Activated CD8-positive, alpha-beta T cell treated with anti-CD3 and anti-CD28 coated beads for 36 hours (primary cell): ENCODE measurements at places on chromosomes 16 and 17. TPM values are rescaled to one million over a fixed set of nuclear protein-coding genes. Genes with fewer than 3 reads are reported as not detected.
A peak's percentile ranks its signal among the peaks of the same experiment; 100 is the strongest.

DNA sequence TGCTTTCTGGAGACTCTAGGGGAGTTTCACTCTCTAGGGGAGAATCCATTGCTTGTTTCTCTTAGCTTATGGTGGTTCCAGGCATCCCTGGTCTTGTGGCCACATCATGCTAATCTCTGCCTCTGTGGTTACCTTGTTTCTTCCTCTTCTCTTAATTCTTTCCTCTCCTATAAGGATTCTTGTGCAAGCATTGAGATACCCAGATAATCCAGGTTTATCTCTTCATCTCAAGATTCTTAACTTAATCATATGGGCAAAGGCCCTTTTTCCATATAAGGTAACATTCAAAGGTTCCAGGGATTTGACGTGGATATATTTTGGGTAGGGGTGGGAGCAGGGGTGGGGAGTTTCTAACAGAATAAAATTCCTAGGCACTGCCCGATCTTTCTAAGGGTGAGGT is 32.6 kb downstream of the FAM20A start:
- no peak for DNase-seq

DNA sequence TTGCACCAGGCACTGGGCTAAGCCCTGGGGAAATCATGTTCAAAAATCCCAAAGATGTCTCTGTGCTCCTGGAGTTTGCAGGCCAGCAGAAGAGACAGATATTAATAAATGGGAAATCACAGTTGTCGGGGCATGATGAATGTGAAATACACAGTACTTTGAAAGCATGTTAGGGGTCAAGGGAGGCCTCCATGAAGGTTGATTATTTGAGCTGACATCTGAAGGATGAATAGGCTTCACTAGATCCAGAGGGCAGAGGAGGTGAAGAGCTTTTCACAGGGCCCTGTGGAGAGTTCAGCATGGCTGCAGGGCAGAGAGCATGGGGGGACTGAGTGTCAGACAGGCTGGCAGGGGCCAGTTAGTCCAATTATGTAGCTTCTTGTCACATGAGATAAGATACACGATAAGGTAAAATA is 2.6 kb downstream of the ANKRD40CL start:
- no peak for DNase-seq

DNA sequence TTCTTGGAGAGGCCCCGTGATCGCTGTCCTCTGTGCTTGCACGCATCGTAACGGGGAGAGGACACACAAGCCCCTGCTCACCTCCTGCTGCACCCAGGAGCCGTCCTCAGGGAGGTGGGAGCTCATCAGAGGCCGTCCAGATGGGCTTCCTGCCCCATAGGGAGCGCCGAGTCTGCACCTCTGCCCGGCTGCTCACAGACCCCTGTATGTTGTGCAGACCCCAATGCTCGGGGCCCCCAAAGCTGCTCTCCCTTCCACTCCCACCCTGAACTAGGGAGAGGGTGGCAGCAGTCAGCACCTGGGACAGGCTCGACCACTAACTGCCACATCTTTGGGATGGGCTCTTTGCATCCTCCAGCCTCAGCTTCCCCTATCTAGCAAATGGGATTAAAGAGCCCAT is 4.4 kb upstream of the ZNF469 start:
- no peak for DNase-seq

GRCh38 chr17:48127371-48128051 is 19.9 kb downstream of the SNX11 start:
- no peak for DNase-seq

DNA sequence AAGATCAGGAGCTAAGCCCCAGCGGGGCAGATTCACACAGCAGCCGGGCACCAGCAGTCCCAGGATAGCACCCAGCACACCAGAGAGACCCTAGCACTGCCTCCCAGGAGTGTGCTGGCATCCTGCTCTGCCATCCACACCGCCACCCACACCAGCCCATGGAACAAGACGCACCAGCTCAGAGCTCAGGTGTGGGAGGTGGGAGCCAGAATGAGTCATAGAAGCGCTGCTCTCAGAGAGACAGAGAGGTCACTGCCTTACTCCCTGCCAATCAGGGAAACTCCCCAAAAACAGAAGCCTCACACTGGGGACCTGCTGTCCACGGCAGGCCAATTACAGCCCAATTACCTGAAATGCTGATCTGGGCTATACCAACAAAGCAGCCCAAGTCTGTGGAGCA is 64.9 kb downstream of the CDYL2 start:
- DNase-seq, result peak; percentile 59

DNA sequence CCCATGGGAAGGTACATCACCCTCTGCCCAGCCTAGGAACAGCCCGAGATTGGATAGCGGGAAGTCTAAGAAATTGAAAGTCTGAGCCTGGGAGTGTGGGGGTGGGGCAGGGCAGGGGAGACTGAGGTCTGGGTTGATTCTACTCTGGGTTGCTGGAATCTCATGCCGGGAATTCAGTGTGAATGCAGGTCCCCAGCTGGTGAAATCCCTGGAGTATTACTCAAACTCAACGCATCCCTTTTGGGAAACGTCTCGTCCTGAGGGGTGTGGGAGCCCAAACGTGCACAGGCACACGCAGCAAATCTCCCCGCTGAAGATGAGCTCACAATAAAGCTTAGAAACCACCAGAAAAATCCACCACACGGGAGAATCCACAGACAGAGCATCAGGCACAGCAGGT is 55.4 kb downstream of the SOCS1 start:
- no peak for DNase-seq

- DNase-seq, result peak; percentile 18
Measured at GRCh38 chr16:10408824-10409381, 23.0 kb downstream of the ATF7IP2 start.

DNA sequence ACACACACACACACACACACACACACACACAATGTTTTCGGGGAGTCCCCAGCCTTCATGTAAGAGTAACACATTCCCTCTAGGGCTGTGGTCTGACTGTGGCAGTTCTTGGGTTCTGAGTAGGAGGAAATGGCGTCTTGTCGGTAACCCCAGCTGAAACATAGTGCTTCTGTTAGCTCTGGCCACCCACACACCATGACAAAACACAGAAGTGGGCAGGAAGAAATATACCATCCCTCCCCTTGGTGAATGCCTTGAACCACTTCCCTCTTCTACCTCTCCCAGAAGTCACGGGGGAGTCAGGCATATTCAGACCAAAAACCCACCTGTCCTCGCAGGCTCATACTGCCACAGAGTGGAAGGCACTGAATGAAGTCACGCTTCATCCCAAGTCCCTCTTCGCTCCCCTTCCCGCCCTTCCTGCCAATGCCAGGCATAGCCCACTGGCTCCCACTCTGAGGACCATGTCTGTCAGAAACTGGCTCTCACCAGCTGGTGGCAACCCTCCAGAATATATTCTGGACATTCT is 11.5 kb downstream of the SLC35B1 start:
- peak; percentile 95 for DNase-seq

DNA sequence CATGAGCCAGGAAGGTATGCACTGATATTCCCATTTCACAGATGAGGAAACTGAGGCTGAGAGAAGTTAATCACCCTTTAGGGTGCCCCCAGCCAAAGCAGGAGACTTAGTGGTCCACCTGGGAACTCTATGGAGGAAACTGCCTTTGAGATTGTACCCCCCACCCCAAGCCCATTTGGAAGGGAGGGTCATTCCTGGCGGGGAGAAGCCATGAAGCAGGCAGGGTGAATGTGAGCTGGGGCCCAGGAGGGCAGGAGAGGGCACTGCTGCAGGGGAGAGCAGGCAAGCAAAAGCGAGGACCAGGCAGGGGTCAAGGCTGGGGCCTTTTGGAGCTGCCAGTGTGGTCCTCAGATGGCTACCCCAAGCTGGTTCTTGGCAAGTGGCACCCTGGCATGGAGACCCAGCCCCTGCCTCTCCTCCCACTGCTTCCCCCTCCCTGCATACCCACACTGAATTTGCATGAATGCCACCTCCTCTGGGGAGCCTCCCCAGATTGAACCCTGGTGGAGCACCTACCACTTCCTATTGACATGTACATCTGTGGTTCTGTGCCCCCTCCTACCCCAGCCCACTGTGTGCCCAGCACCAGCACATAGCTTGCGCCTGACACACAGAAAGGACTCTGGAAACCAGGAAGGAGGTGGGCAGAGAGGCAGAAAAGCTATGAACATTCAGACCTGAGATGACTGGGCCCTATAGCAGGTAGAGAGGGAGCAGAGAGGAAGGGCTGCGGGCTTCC is 965 bp upstream of the TMC6 start:
- DNase-seq, result peak; percentile 79

GRCh38 chr17:48570325-48571023 is 7.7 kb downstream of the HOXB4 start:
- DNase-seq, result no peak

Gene GCGR
- not detected for total RNA-seq

Gene AIPL1
- not detected for total RNA-seq

Gene TBX2
- total RNA-seq, result not detected

Gene CCL8
- total RNA-seq, result not detected

Gene STX1B
- total RNA-seq, result 1.1 TPM

Gene MPP3
- 0.27 TPM for total RNA-seq

Gene DHX58
- 36.2 TPM for total RNA-seq
